Activated naive CD4-positive, alpha-beta T cell treated with anti-CD3 and anti-CD28 coated beads for 36 hours (primary cell): ENCODE measurements at places on chromosomes 5 and 9. TPM values are rescaled to one million over a fixed set of nuclear protein-coding genes. Genes with fewer than 3 reads are reported as not detected.

The ZNF879 gene
- total RNA-seq = 1.8 TPM

The ADAMTS16 gene
- not detected for total RNA-seq

The SLC25A2 gene
- not detected for total RNA-seq

The IL9 gene
- not detected for total RNA-seq

The PLPP7 gene
- total RNA-seq = 0.26 TPM

The GPBP1 gene
- 91.9 TPM for total RNA-seq

- peaks cover 14% of the 10 kb centered on the region for H3K27me3 ChIP-seq
- peak; percentile 44 for DNase-seq
- H3K36me3 ChIP-seq = no peaks in the 10 kb centered on the region
- H3K4me3 ChIP-seq = no peak overlapping the region
- H3K27ac ChIP-seq = no peak overlapping the region
- peaks cover 2% of the 10 kb centered on the region for H3K4me1 ChIP-seq
These were observed 151.8 kb upstream of the VLDLR start for GRCh38 chr9:2469681-2470221.

GRCh38 chr5:132439521-132440089, 51.0 kb downstream of the IRF1 start:
- peaks cover 6% of the 10 kb centered on the region for H3K36me3 ChIP-seq
- H3K4me1 ChIP-seq = peaks cover 87% of the 10 kb centered on the region
- H3K27me3 ChIP-seq = no peaks in the 10 kb centered on the region

DNA sequence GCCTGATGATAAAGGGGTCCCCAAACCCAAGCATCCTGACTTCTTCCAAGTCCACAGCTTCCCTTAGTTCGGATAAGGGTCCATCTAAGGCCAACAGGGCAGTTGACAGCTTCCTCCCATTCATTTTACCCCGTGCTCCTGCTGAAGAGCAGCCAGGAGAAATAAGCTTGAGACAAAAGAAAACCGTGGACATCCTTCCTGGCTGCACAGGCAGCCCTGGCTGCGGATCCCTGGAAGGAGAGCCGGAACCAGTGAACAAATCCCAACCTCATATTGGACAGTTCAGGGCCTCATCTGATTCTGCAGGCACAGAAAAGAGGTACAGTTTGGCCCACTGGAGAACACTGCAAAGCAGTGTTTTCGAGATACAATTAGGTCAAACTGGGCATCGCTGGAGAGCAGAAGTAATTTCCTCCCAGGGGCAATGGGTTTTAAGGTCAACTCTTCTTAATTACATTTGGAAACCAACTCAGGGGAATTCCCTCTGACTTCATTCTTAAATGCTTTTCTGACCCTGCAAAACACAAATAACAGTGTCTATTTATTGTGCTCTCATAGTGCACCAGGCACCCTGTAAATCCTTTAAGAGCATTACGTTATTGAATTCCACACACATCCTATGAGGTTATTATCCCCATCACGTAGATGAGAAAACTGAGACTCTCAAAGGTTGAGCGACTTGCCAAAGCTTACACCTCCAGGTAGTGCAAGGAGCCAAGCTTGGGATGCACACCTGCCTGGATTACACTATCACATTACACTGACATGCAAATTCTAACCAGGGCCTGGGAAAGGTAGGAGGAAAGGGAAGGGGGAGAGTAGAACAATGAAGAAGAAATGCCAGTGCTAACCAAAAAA, 21.2 kb downstream of the ADAM19 start:
- no peaks in the 10 kb centered on the region for H3K36me3 ChIP-seq
- DNase-seq = no peak
- no peak overlapping the region for H3K27ac ChIP-seq
- no peak overlapping the region for H3K4me3 ChIP-seq
- peaks cover 2% of the 10 kb centered on the region for H3K4me1 ChIP-seq

DNA sequence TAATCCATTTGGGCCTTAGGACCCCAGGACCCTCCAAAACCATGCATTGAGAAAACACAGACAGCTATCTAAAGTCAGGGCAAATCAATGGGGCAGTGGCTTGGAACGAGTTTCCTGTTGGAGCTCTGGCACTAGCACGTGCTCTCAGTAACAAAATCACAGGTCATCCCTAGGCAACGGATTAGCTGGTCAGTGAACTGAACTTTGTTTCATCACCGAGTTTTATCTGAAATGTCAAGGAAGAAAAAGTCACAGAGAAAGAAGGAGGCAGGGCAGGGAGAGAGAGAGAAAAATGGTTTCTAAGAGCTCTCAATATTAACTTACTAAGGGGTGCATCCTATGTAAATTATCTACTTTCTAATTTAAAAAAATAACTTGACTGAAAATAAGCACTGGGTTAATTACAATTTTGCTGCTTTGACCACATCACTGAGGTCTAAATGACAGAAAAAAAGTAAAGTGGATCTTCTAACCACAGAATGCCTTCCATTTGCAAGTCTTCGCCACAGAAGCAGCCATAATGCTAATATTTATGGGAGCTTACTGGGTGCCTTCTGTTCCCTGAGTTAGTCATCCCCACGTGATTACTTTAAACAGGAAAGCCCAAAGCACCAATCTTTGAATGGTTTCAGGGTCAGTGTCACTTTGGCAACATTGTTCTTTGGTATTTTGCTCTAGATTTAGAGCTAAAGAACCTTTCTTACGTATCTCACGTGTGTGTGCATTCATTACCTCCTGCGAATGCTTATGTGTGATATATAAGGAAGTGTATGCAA, 503.9 kb downstream of the RASEF start:
- no peak overlapping the region for H3K4me3 ChIP-seq
- no peaks in the 10 kb centered on the region for H3K36me3 ChIP-seq
- peaks cover 2% of the 10 kb centered on the region for H3K27me3 ChIP-seq
- H3K27ac ChIP-seq = no peak overlapping the region
- no peaks in the 10 kb centered on the region for H3K4me1 ChIP-seq
- no peak for DNase-seq

GRCh38 chr5:33769196-33769595, 122.6 kb downstream of the ADAMTS12 start:
- H3K4me3 ChIP-seq = no peak overlapping the region
- no peaks in the 10 kb centered on the region for H3K4me1 ChIP-seq
- H3K27me3 ChIP-seq = peaks cover 3% of the 10 kb centered on the region
- H3K36me3 ChIP-seq = no peaks in the 10 kb centered on the region
- H3K27ac ChIP-seq = no peak overlapping the region

DNA sequence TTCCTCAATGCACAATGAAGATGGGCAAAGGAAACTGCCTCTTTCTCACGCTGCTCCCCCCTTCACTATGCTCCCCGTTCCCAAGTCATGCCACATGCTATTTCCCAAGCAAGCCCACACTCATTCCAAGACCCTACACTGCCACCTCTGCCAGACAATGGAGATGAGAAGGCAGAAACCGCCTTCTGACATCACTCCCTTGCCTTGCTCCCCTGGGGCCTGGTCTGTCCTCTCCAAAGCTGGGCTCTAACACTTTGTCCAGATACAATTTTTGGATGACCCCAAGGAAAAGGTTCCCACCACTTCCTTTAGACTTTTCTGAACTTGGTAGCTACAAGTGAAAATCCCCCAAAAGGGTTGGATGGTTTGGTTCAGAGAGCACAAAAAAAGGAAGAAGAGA, 7.2 kb upstream of the ADRA1B start:
- H3K27me3 ChIP-seq = peaks cover 13% of the 10 kb centered on the region
- H3K4me1 ChIP-seq = peaks cover 10% of the 10 kb centered on the region
- no peak for DNase-seq
- H3K4me3 ChIP-seq = no peak overlapping the region
- no peak overlapping the region for H3K27ac ChIP-seq

- no peak overlapping the region for H3K27ac ChIP-seq
- peaks cover 2% of the 10 kb centered on the region for H3K4me1 ChIP-seq
- H3K27me3 ChIP-seq = no peaks in the 10 kb centered on the region
These were observed 127.4 kb downstream of the GALNT10 start for GRCh38 chr5:154317916-154318315.

- no peaks in the 10 kb centered on the region for H3K4me1 ChIP-seq
- no peak for DNase-seq
- H3K4me3 ChIP-seq = no peak overlapping the region
- H3K36me3 ChIP-seq = no peaks in the 10 kb centered on the region
- peaks cover 20% of the 10 kb centered on the region for H3K27me3 ChIP-seq
These were observed 9.4 kb upstream of the LRRTM2 start for GRCh38 chr5:138884554-138884953.

GRCh38 chr5:107801061-107801460, 130.3 kb upstream of the EFNA5 start:
- no peak for DNase-seq
- no peaks in the 10 kb centered on the region for H3K27me3 ChIP-seq
- peaks cover 6% of the 10 kb centered on the region for H3K4me1 ChIP-seq
- H3K27ac ChIP-seq = no peak overlapping the region

- H3K4me3 ChIP-seq = no peak overlapping the region
- no peak for DNase-seq
These were observed 94.0 kb downstream of the CACNA1B start for GRCh38 chr9:137971477-137972138.

DNA sequence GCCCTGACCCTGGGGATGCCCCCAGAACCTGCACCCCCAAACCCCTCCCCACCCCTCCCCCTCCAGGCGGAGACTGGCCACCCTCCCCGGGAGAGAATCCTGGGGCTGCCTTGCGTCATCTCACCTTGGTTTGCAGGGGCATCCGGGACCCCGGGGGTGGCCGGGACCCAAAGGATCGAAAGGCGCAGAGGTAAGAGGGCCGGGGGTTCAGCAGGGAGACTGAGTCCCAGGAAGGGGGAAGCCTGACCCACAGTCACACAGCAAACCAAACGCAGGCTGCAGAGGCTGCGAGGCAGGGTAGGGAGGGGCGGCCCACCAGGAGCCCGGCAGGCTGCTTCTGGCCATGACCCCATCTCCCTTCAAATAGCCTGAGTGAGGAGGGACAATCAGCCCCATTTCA, 33.8 kb upstream of the ORM1 start:
- H3K27me3 ChIP-seq = peaks cover 2% of the 10 kb centered on the region
- H3K4me3 ChIP-seq = no peak overlapping the region
- DNase-seq = no peak
- H3K4me1 ChIP-seq = peaks cover 2% of the 10 kb centered on the region
- peaks cover 6% of the 10 kb centered on the region for H3K36me3 ChIP-seq
- H3K27ac ChIP-seq = no peak overlapping the region

DNA sequence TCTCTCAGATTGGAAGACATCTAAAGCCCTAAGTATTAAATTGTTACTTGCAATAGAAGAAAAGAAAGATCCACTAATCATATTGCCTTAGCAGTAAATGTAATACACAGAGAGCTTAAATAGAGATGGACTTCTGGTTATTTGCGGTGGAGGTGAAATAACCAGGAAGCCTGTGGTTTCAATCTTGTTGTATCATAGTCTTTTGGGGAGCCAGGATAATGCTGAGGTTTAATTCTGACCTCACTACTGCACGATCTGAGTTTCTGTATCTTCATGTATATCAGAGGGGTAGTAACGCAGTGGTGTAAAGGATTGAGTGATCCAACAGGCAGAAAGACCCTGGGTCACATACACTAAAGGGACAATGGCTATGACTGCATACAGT, 71.7 kb downstream of the ANKRD55 start:
- peaks cover 82% of the 10 kb centered on the region for H3K4me1 ChIP-seq
- peaks cover 8% of the 10 kb centered on the region for H3K36me3 ChIP-seq
- no peak for DNase-seq
- no peak overlapping the region for H3K4me3 ChIP-seq
- no peaks in the 10 kb centered on the region for H3K27me3 ChIP-seq

DNA sequence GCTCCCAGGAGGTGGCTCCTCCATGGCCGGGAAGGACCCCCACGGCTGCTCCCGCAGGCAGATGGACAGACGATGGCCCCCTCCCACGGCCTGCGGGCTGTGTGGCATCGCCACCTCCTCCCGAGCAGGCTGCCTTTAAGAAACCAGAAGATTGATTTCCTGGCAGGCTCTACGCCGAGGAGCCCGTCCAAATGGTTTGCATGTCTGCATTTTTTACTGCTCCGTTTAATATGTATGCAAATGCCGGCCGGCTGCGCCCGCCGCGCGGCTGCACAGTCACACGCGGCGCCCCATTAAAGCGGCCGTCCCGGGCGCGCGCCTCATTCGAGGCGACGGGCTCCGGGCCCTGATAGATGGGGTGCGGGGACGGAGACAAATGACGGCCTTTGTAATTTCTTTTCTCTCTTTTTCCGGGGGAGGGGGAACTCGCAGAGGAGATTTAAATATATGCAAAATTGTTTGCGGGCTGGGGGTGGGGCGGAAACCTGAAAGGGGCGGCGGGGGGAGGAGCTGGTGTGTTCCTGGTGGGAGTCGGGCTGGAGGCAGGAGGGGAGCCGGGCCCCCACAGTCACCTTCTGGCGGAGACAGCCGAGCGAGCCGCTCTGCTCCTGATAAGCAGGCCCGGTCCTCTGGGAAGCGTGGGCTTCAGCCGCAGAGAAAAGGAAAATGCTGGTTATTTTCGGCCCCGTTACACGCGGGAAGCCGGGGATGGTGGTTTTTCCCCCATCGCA, 158.7 kb upstream of the IER5L start:
- H3K27me3 ChIP-seq = no peaks in the 10 kb centered on the region
- DNase-seq = peak; percentile 57
- peak overlapping the region; percentile 64 for H3K4me3 ChIP-seq
- H3K27ac ChIP-seq = no peak overlapping the region
- H3K4me1 ChIP-seq = peaks cover 27% of the 10 kb centered on the region

GRCh38 chr9:35675732-35676392, 2.1 kb downstream of the CA9 start:
- DNase-seq = peak; percentile 72
- H3K4me3 ChIP-seq = peak overlapping the region; percentile 68
- peaks cover 11% of the 10 kb centered on the region for H3K4me1 ChIP-seq
- H3K27me3 ChIP-seq = peaks cover 7% of the 10 kb centered on the region
- H3K36me3 ChIP-seq = no peaks in the 10 kb centered on the region

DNA sequence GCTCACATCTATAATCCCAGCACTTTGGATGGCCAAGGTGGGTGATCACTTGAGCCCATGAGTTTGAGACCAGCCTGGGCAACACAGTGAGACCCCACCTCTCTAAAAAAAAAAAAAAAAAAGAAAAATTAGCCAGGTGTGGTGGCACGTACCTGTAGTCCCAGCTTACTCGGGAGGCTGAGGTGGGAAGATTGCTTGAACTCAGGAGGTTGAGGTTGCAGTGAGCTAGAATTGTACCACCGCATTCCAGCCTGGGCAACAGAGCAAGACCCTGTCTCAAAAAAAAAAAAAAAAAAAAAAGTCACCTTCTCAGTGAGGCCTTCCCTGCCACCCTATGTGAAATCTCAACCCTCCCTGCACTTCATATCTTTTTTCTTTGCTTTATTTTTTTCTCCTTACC, 14.0 kb upstream of the SEPTIN8 start:
- H3K4me1 ChIP-seq = no peaks in the 10 kb centered on the region
- H3K27me3 ChIP-seq = peaks cover 7% of the 10 kb centered on the region
- H3K27ac ChIP-seq = no peak overlapping the region
- H3K4me3 ChIP-seq = no peak overlapping the region
- DNase-seq = no peak
